Activated naive CD4-positive, alpha-beta T cell treated with anti-CD3 and anti-CD28 coated beads for 36 hours (primary cell): ENCODE measurements at places on chromosomes 5 and 9. TPM values are rescaled to one million over a fixed set of nuclear protein-coding genes. Genes with fewer than 3 reads are reported as not detected.

RHOBTB3 gene
- total RNA-seq = 2.4 TPM

C9orf153 gene
- total RNA-seq = 0.31 TPM

COMMD10 gene
- total RNA-seq = 30.9 TPM

- DNase-seq = no peak
- peaks cover 16% of the 10 kb centered on the region for H3K27me3 ChIP-seq
- H3K4me1 ChIP-seq = no peaks in the 10 kb centered on the region
Measured at GRCh38 chr9:32589083-32589723, 16.2 kb upstream of the NDUFB6 start.

GRCh38 chr9:89564346-89564878 lies 40.4 kb upstream of the GADD45G start:
- H3K27me3 ChIP-seq = no peaks in the 10 kb centered on the region
- no peak overlapping the region for H3K27ac ChIP-seq
- no peaks in the 10 kb centered on the region for H3K36me3 ChIP-seq
- no peak for DNase-seq
- no peak overlapping the region for H3K4me3 ChIP-seq

DNA sequence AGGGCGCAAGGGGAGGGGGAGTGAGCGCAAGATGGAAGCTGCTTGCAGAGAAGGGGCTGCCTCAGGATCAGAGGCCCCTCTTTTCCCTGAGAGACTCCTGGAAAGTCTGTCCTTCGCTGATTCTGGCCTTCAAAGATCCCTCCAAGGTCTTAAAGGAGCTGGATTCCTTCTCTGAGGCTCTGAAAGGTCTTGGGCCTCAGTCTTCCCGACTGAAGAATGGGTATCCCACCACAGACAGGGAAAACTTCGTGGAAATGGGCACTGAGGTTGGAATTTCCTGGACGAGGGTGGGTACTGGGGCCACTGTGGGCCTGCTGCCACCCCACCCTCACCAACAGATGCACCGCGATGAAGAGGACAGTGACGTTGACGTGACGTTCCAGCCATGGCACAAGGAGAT lies 3.1 kb downstream of the PTRH1 start:
- H3K36me3 ChIP-seq = peaks cover 2% of the 10 kb centered on the region
- H3K4me1 ChIP-seq = peaks cover 32% of the 10 kb centered on the region
- H3K27me3 ChIP-seq = no peaks in the 10 kb centered on the region

GRCh38 chr5:143931476-143931875 lies 119.5 kb downstream of the HMHB1 start:
- no peak overlapping the region for H3K4me3 ChIP-seq
- peaks cover 4% of the 10 kb centered on the region for H3K36me3 ChIP-seq
- DNase-seq = no peak
- H3K27ac ChIP-seq = no peak overlapping the region
- H3K27me3 ChIP-seq = no peaks in the 10 kb centered on the region
- no peaks in the 10 kb centered on the region for H3K4me1 ChIP-seq

GRCh38 chr5:38666668-38667498 lies 110.4 kb upstream of the LIFR start:
- no peak overlapping the region for H3K4me3 ChIP-seq
- no peak overlapping the region for H3K27ac ChIP-seq
- peaks cover 4% of the 10 kb centered on the region for H3K27me3 ChIP-seq
- DNase-seq = peak; percentile 10
- no peaks in the 10 kb centered on the region for H3K4me1 ChIP-seq

GRCh38 chr5:133229931-133230664 lies 178.3 kb downstream of the HSPA4 start:
- no peaks in the 10 kb centered on the region for H3K36me3 ChIP-seq
- no peaks in the 10 kb centered on the region for H3K27me3 ChIP-seq
- H3K4me1 ChIP-seq = no peaks in the 10 kb centered on the region
- no peak for DNase-seq
- H3K4me3 ChIP-seq = no peak overlapping the region
- H3K27ac ChIP-seq = no peak overlapping the region
